ENCODE measurements at places on chromosomes 4 and X.

- no peak for DNase-seq
These were observed 53.3 kb downstream of the RTL5 start for GRCh38 chrX:72078411-72078810.

DNA sequence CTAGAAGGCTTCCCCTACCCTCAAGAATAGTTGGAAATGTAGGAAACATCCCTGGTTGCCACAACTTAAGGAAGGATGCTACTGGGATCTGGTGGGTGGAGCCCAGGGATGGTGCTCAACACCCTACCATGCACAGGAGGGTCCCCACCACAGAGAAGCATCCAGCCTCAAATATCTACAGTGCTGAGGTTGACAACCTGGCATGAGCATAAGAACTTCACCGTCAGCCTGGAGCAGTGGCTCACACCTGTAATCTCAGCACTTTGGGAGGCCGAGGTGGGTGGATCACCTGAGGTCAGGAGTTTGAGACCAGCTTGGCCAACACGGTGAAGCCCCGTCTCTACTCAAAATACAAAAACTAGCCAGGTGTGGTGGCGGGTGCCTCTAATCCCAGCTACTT lies 24.0 kb upstream of the ASMTL start:
- DNase-seq, result no peak

DNA sequence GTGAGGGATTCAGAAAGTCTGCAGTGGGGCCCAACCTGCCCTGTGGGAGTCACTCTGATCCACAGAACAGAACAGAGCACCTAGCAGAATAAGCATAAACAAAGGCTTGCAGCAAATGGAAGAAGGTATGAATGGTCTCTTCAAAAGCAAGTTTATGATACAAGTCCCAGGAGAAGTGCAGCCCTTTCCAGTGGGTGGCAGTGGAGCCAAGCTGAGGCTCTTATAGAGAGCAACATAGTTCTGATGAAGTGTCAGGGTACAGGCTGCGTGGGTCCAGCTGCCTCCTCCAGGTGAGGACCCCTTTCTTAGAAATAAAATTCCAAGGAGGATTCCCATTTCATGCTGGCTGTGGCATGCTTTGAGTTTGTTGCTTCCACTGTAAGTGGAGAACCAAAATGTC lies 88.8 kb upstream of the PAK3 start:
- DNase-seq, result no peak

GRCh38 chr4:158667651-158668198 lies 4.0 kb downstream of the C4orf46 start:
- DNase-seq, result no peak

DNA sequence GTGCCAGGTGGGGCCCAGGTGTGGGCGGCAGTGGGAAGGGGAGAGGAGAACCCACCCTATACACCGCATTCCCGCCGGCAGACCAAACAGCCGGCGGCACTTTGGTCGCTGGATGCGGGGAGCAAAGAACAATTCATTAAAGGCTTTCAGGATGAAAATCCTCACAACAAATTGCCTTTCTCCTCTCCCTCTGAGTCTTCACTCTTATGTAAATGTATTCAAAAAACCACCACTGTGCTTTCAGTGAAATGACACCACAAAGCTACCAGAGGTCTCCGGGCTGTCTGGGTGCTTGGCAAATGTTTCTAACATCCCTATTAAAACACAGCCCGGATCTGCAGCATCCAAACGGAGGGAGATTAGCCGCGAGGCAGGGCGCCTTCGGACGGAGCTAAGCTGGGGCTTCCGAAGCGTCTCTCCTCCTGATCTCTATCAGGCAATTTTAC lies 171.8 kb upstream of the TBL1X start:
- no peak for DNase-seq

- DNase-seq, result no peak
These were observed 25.2 kb downstream of the PI4K2B start for GRCh38 chr4:25258980-25259578.

DNA sequence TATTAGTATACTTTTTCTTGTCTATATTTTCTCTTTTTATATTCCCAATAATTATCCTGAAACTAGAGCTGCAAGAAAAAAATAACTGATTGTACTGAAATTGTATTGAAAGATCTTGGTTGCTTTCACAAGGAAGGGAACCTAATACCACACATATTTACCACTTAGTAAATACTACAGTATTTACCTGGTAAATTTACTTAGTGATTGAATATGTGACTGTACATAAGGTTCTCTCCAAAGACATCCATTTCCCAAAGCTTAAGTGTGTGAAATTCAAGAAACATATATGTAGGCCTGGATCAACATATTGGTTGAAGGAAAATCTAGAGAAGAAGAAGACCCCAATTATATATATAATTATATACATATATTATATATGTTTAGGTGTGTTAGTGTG lies 1272.7 kb downstream of the C4orf33 start:
- no peak for DNase-seq

DNA sequence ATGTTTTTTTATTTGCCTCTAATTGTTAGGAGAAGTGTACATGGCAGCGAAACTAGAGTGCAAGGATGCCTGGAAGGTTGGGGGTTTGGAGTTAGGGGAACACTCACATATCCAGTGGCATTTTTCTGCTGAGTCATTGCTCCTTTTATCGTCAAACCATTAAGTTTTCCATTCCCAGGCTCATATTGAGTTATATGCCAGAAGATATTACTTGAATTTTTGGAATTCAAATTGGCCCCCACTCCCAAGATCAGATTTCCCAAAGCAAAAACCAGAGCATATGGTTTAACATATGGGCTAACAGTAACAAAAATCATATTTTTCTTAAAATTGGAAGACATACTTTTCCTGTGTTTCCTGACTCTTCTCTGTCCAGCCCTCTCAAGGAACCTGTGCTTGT lies 152.7 kb downstream of the FSTL5 start:
- DNase-seq, result peak; percentile 55

GRCh38 chr4:4750187-4750586 lies 109.3 kb upstream of the MSX1 start:
- no peak for DNase-seq

GRCh38 chr4:25485104-25485503 lies 108.0 kb downstream of the ANAPC4 start:
- DNase-seq, result no peak

- DNase-seq, result peak; percentile 5
These were observed 85.4 kb downstream of the TIGD2 start for GRCh38 chr4:89196745-89197144.

DNA sequence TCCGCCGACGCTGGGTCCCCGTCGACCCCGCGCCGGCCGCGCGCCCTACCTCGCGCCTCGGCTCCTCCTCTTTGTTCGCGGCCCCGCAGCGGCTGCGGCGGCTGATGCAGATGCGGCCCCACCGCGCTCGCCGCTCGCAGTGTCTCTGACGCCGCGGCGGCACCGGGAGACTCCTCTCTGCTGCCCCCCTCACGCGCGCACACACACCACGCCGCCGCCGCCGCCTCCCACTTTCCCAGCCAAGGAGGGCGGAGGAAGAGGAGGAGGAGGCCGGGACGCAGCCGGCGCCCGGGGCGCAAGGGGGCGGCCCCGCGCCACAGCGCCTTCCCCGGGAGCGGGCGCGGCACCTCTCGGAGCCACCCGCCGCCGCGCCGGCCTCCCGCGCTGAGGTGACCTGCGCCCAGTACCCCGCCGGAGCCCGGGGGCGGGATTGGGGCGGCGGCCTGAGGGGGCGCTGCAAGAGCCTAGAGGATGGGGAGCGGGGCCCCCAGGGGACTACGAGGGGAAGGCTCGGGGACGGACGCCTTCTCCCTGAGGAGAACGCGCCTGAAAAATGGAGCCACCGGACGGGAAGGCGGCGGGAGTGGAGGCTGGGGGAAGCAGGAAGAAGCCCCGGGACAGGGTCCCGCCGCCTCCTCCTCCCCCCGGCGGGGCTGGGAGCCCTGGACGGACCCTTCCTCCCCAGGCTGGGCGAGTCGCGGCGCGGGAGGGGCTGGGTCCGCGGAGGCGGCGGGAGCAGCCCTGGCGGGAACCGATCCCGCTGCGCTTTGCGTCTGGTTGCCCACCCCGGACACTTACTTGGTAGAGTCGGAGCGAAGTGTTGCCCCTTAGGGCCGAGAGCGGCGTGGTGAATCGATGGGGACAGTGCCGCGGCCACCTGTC lies at the start of gene SH3RF1:
Gene SH3RF1, minus strand, starts transcription at position 147 of the 882 bp plus-strand sequence. CDS start 1,744 bp downstream, outside the sequence.
- peak; percentile 98 for DNase-seq

Data from muscle of leg (tissue), 16 donors.